Caki2 (cell line): ENCODE measurements at places on chromosomes 11 and 22. TPM values are rescaled to one million over a fixed set of nuclear protein-coding genes. Genes with fewer than 3 reads are reported as not detected.

DNA sequence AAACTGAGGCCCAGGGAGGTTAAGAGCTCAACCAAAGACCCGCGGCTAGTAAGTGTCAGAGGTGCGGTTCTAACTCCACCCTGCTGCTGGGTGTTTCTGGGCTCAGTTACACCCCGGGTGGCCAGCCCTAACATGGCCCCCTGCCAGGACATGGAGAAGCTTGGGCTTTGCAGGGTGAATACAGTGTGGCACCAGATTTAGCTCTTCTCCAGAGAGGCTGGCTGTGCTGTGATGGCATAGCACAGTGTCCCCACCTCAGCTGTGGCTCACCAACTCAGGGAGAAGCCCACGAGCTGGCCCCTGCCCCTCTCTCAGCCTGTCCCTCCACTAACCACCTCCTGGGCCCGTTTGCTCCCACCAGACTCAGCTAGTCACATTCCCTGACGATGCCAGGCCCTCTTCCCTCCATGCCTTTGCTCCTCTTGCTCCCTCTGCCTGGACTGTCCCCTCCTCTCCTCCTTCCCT lies 7.0 kb downstream of the UCP3 start:
- no peak for DNase-seq

LSP1 gene
- total RNA-seq: not detected in 2 replicates

- DNase-seq: no peak
These were observed 27.5 kb upstream of the CHST1 start for GRCh38 chr11:45692808-45693453.

GRCh38 chr11:83278351-83278750 lies 7.8 kb downstream of the CCDC90B start:
- DNase-seq: no peak

DNA sequence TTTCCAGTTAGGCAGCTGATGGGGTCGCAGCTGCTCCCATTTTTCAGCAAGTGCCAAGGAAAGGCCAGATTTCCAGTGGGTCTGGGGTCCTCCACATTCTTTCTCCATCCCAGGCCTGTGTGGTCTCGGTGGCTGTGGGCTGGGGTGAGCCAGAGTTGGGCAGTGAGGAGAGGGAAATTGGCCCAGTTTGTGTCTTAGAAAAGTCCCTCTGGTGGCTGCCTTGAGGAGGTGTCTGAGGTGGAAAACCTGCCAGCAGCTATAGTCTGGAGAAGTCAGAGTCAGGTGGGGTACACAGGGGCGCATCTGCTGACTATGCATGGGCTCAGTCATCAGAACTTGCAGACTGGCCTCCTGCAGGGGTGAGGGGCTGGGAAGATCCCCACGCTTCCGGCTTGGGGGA lies 30.5 kb downstream of the MRGPRD start:
- DNase-seq: no peak

- DNase-seq: peak; percentile 93
These were observed 16.9 kb downstream of the CTNND1 start for GRCh38 chr11:57778318-57779037.

GRCh38 chr22:44544816-44545433 lies 46.9 kb upstream of the RTL6 start:
- no peak for DNase-seq

DNA sequence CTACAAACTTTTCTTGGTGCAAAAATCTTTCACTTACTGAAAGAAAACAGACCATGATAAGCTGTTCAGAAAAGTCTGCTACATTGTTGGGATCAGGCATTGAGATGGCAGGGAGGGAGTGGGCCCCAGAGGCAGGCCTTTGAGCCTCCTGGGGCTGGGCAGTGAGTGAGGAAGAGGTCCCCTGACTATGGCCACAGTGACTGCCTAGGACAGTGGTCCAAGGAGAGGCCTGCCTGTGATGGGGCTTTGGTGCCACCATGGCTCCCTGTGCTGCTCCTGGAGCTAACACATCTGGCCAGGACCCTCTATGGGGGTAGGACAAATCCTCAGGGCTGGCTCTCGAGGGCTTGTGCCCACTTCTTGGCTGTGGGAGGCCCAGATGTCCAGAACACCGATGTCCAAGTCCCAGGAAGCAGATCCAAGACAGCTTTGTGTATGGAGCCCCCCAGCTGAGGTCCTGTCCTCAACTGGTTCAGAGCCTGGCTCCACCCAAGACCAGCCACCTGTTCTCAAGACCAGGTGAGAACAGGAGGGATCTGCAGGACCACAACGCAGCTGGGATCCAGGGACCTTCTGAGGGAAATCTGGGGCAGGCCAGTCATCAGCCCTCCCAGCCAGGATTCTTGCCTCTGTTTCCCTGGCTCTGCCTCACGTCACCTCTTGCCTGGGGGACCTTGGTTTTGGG lies 36.9 kb downstream of the PPM1F start:
- DNase-seq: no peak

- DNase-seq: no peak
These were observed 227.2 kb downstream of the BRD1 start for GRCh38 chr22:49600468-49600867.

A4GALT gene
- total RNA-seq: 5.6 and 8.3 TPM in 2 replicates

TUB gene
- total RNA-seq: not detected in 2 replicates

- no peak for DNase-seq
These were observed 4.5 kb downstream of the SHISA8 start for GRCh38 chr22:41910050-41911000.

GRCh38 chr22:47151490-47151889 lies 389.0 kb downstream of the TBC1D22A start:
- DNase-seq: no peak

TMEM223 gene
- 42.0 and 58.7 TPM in 2 replicates for total RNA-seq

- DNase-seq: no peak
These were observed 53.2 kb downstream of the GRIK4 start for GRCh38 chr11:120564573-120565311.

DNA sequence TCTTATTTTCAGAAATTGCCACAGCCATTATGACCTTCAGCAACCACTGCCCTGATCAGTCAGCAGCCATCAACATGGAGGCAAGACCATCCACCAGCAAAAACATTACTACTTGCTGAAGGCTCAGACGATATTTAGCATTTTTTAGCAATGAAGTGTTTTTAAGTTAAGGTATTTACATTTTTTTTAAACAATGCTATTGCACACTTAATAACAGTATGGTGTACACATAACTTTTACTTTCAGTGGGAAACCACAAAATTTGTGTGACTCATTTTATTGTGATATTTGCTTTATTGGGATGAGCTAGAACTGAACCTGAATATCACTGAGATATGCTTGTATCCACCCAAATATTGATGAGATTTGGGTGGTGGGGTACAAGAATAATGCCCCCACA lies 110.9 kb downstream of the TSPAN18 start:
- DNase-seq: no peak

SYT12 gene
- total RNA-seq: 0.03 TPM in 1 of 2 replicates, not detected in the other

DNA sequence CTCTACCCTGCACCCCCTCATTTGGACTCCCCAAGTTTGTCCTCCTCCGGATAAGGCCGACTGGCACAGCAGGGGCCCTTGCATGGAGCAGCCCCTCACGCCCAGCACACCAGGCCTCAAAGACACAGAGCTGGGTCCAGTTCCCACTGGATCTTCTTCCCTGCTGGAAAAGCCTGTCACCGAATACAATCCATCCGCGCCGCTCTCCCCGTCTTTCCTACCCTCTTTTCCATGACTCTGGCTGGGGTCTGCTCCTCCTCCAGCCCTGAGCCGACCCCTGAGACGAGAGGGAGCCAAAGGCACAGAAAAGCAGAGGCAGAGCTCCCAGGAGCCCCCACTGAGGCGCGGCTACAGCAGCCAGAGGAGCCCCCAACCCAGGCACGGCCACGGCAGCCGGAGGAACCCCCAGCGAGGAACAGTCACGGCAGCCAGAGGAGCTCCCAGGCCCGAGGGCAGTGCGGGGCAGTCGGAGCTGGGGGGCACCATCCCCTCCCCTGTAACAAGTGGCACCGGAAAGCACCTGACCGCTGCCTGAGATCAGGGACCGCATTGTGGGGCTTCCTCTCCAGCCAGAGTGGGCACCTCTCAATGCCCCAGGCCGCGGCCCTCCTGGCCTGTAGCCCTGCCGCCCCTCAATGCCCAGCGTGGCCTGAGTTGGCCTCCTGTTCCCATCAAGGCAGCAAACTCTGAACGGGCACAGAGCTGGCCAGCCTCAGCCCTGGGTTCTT lies 12.0 kb downstream of the ALG12 start:
- DNase-seq: no peak

DNA sequence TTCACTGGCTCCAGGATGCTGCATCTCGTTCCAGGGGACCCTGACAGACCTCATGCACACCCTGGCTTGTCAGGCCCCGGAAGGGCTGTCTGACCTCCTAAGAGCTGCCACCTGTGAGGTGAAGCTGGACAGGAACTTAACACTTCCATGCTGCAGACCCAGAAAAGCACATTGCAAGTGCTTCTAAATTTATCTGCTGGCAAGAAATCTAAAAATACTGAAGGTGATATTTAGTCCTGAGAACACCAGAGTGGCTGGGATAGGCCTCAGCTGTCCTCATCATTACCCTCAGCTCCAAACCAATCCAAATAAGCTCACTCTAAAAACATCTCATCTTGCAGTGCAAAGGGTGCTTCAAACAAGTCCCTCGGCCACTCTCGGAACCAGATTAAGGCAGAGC lies 46.7 kb downstream of the ABTB2 start:
- DNase-seq: no peak

GRCh38 chr11:9575260-9576240 lies 2.1 kb downstream of the WEE1 start:
- DNase-seq: peak; percentile 75
